ENCODE measurements at places on chromosomes 2 and 18.

DNA sequence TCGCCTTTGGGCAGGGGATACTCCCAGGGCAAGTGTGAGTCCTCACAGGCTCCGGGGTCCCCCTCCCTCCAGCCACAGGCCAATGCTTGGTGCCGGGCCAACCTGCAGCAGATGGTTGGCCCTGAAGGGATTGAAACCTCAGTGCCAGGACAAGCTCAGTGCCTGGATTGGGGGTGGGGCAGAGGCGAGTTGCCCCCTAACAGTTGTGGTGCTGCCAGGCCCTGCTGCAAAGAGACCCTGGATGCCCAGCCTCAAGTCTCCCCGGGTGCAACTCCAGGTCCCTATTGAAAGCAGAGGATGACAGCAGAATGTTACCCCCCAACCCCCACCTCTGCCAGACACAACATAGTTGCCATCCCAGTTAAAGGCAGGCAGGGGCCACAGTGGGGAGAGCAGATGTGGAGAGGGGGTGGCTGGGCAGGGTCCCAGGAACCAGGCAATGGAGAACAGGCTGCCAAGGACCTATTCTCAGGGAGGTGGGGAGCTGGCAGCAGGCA is 9.5 kb upstream of the RNF103 start:
- DNase-seq = peak; percentile 55

DNA sequence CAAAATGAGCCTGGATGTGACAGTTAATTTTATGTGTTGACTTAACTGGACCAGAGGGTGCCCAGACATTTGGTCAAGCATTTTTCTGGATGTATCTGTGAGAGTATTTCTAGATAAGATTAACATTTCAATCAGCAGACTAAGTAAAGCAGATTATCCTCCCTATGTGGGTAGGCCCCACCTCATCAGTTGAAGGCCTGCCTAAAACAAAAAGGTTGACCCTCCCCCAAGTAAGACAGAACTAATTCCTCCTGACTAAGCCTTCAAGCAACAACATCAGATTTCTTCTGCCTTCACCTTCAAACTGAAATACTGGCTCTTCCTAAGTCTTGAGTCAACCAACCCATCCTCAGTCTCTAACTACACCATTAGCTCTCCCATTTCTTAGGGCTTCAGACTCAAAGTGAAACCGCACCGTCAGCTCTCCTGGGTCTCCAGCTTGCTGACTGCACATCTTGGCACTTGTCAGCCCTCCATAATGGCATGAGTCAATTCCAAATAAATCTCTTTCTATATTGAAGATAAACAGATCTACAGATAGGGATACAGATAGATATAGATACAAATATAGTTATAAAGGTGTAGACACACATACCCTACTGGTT is 47.9 kb downstream of the MEMO1 start:
- DNase-seq = no peak

- DNase-seq = no peak
These were observed 18.1 kb downstream of the EPAS1 start for GRCh38 chr2:46315103-46315890.

GRCh38 chr2:224357098-224357901 is 44.6 kb downstream of the FAM124B start:
- DNase-seq = peak; percentile 55

- no peak for DNase-seq
These were observed 39.3 kb upstream of the ID2 start for GRCh38 chr2:8642366-8643068.

DNA sequence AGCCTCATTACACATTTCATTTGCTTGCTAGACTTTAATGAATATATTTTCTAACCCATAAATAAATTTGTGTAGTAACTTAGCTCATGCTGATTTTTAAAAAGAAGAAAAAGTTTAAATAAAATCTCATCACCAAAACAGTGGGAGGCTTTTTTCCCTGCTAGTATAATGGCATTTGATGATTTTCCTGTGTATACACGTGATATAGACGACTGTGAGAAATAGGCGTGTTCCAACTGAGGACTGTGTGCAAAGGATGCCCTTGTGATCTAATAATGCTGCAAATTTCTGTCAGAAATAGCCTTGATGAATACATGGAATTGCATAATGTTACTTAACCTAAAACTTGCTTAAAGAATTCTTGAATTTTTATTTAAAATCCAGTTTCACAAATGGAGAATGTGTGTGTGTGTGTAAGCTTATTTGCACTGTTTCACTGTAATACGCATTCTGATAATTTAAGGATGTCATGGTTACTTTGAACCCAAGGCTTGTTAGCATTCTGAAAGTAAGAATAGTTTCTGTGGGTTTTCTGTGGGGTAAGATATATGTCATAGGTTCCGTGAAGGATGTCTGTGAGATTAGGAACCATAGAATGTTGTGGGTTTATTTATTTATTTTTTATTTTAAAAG is 178.0 kb downstream of the DLGAP1 start:
- DNase-seq = no peak

- DNase-seq = no peak
These were observed 2.8 kb downstream of the GAREM2 start for GRCh38 chr2:26175466-26176278.

DNA sequence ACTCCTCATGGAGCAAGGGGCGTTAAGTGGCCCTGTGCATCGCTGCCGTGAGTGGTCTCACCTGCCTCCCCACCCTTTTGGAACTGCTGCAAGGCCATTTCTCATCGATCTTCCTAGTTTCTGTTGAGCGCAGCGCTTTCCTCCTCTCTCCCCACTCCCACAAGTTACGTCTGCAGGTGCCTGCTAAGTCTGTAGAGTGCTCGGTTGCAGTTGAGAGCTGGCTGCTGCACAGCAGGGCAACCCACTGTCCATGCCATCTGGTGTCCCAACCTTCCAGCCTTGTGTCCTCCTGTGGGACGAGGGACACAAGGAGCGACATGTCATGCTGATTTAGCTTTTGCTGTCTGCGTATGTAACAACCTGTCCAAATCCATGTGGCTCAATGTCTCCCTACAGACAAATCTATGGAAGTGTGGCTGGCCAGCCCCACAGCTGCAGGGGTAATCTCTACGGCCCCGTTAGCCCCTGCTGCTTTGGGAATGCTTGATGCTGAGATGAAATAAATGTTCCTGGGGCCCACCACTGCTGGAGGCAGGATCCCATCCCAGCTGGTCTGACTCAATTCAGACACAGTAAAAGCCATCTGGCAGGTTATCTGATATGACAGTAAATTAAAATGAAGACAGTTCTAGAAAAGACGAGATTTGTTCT is 68.1 kb upstream of the TCF7L1 start:
- no peak for DNase-seq

DNA sequence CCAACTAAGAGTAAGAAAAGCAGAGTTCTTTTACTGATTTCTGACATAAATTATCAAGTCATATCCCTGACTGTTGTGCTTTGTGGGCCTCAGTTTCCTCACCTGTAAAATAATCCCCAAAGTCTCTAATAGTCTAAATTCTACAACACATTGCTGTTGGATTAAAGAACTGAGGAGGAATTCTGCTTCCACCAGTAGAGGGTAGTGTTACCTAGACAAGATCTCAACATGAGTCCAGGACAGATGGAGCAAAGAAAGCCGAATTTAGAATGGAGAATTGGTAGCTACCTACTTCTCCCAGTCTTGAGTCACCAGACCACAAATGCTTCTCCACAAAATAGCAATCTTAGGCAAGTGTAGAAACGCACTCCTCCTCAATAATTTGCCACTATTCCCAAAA is 462.5 kb upstream of the FSHR start:
- peak; percentile 42 for DNase-seq

DNA sequence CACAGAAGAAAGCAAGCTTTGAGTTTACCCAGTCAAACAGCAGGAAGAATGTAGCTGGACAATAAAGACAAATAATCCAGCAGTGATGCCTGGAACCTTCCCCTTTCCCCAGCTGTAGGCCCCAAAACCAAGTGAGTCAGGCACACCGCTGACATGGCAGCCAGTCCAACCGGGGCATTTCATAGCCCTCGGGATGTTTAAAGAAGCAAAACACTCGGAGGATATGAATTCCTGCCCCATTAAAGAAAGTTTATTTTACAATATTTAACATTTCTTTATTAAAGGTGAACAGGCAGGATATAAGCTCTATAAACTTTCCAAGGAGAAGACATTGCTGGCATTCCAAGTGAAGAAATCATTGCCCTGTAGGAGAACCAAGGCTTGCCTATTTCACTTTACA is 507.6 kb upstream of the TNP1 start:
- no peak for DNase-seq

- DNase-seq = no peak
These were observed 2.2 kb downstream of the INO80D start for GRCh38 chr2:206083602-206084438.

- DNase-seq = no peak
These were observed 15.6 kb downstream of the APLF start for GRCh38 chr2:68483011-68483410.

DNA sequence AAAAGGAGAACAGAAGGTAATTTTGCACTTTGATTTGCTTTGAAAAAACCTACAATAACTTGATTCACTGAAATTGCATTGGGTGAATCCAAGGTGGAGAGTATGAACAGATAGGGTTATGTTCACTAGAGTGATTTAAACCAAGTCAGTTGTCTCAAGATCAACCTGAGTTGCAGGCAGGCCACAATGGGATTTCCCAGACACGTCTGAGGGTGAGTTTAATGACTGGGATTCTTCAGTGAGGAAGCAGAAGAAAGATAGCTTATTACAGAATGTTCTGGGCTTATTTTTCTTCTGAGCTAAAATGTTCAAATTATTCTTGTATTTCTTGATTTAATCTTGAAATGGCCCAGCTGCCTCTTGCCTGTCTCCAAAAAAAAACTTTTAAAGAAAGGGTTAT is 20.1 kb downstream of the COL4A4 start:
- no peak for DNase-seq

- DNase-seq = no peak
These were observed 35.0 kb upstream of the AGAP1 start for GRCh38 chr2:235458839-235459273.

GRCh38 chr2:95106081-95106480 is 15.5 kb downstream of the MRPS5 start:
- DNase-seq = no peak

DNA sequence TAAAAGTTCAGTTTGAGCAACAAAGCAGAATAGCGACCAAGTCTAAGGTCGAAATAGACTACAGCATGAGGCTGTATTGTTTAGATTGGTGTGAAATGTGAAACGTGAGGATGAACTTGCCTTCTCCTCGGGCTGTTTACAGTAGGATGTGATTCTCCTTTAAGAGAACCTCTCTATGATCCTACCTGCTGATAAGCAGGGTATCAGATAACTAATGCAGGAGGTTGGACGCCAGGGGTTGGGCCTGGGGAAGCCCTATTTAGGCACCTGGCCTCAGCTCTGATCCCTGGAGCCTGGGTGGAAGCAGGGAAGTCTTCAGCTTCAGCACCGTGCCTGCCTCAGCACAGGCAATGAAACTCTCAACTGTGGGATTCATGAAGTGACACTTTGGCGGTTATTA is 11.4 kb downstream of the CRYGD start:
- no peak for DNase-seq

Measured in D341Med (cell line).